ENCODE measurements at places on chromosomes 6 and 20.
A peak's percentile ranks its signal among the peaks of the same experiment; 100 is the strongest.

GRCh38 chr20:58956078-58956477 lies 25.0 kb upstream of the NELFCD start:
- no peak for ATAC-seq

- no peak for ATAC-seq
These were observed 74.0 kb downstream of the ADGRB3 start for GRCh38 chr6:68709091-68709490.

DNA sequence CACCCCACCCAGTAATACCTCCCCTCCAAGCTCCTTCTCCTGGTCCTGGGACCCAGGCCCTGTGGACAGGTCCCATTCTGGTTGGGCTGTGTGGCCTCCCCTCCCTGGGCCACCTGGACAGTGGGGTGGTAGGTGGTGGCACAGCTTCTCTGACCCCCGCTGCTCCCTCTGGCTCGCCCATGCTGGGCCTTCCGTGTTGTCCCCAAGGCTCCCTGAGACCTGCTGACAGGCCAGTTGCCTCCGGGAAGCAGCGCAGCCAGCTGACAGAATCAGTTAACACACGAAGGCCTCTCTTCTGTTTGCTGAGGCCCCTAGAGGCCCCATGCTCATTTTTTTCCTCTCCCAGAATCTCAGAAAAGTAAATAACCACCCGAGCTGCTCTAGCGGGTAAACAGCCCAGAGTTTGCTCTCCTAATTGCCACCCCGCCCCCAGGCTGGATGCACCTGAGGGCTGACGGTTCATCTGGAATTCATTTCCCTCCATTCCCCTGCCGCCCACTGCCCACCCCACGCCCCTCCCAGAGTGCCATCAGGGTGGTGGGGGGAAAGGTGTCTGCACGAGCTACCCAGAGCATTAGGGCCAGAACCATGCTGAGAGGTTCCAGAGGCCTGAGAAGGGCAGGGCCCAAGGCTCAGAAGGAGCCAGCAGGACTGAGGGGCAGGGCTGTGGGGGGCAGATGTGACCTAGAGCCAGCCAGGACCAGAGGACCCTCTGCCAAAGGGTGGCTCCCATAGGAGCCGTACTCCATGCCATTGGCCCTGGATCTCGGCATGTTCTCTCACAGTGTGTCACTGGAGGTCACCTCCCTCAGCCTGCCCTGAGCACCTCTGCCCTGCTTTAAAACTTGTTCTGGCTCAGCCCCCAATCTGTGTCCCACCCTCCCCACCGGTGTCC lies 157.5 kb downstream of the GRM4 start:
- no peak for ATAC-seq

DNA sequence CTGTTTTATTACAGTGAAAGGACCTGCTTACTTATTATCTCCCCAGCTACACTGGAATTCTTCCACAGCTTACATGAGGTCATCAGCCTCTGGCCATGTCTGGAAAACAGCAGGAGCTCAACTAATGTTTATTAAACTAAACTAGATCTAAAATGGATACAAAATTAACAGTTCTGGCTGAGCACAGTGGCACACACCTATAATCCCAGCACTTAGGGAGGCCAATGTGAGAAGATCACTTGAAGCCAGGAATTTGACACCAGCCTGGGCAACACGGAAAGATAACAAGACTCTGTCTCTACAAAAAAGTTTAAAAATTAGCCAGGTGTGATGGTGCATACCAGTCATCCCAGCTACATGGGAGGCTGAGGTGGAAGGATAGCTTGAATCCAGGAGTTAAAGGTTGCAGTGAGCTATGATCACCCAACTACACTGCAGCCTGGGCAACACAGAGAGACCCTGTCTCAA lies 220.8 kb upstream of the MARCKS start:
- ATAC-seq, result no peak

- ATAC-seq, result peak; percentile 85
These were observed at the start of gene RSPH9 for GRCh38 chr6:43644940-43645612. Gene RSPH9 (plus strand): TSS chr6:43645036. CDS start chr6:43645099, 63 bp downstream.
